IMR-90 (cell line): ENCODE measurements at places on chromosomes 2 and 18. TPM values are rescaled to one million over a fixed set of nuclear protein-coding genes. Genes with fewer than 3 reads are reported as not detected.

MAPK4 gene
- not detected in 2 replicates for polyA plus RNA-seq

DNA sequence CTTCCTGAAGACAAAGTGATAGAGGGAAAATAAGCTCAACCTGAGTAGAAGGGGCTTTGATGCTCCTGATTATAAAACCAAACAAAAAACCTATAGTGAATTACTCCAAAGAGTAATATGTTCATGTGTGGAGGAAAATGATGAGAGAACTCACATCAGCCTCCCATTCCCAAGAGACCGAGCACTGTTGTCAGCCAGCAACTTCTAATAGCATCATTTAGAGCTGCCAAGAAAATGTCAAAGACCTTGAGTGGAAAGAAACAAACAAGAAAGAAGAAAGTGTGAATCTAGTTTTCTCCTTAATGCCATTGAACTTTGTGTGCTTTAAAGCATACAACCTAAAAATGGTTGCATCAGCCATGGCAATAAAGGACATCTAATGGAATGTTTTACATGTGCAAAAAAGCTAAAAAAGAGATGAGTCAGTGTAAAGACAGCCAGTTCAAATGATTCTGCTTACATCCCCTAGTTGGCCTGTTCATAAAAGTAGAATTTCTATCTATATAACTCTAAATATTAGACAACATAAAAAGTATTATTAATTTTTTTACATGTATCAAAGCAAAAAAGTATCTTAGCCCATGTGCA lies 1066.2 kb downstream of the TDRD15 start:
- peak; percentile 1 for DNase-seq

- peak; percentile 96 for DNase-seq
These were observed 211.8 kb downstream of the SLC8A1 start for GRCh38 chr2:40240070-40240469.

STARD6 gene
- not detected in 2 replicates for polyA plus RNA-seq

LCT gene
- polyA plus RNA-seq: not detected in 2 replicates

M1AP gene
- 0.03 TPM in 1 of 2 replicates, not detected in the other for polyA plus RNA-seq

GRCh38 chr18:60147323-60147722 lies 225.3 kb downstream of the MC4R start:
- no peak for DNase-seq
